ENCODE measurements at places on chromosomes 11 and 22.

DNA sequence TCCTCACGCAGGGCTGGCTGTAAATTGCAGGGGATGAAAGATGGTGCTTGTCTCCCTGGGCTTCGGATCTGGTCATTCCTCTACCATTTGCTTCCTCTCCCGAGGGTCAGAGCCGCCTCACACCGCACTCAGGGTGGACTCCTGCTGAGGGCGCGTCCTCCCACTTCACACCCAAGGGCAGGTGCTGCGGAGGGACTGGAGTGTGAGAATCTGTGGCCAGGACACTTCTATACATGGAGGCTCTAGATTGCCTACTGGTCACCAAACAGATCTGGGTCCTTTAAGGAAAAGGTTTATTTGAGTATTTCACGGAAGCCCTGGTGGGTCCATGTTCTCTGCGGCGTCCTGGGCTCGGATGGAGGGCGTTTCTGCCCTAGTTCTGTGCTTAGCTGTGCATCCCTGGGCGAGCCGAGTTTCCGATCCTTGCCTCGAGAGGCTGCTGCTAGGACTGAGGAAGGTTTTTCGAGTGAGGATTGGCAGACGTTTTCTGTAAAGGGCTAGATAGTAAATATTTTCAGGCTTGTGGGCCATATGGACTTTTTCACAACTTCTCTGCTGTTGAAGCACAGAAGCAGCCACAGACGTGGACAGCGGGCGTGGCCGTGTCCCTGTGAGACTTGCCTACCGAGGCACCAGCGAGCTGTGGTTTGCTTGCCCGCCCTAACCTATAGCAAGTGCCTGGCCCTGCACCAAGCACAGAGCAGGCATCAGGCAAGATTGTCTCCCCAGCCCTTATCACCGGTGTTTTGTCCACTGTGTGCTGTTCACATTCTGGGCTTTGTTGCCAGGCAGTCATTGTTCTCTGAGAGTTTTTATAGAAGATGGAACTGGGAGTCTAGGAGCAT is 279.0 kb downstream of the TBC1D22A start:
- DNase-seq, result no peak

DNA sequence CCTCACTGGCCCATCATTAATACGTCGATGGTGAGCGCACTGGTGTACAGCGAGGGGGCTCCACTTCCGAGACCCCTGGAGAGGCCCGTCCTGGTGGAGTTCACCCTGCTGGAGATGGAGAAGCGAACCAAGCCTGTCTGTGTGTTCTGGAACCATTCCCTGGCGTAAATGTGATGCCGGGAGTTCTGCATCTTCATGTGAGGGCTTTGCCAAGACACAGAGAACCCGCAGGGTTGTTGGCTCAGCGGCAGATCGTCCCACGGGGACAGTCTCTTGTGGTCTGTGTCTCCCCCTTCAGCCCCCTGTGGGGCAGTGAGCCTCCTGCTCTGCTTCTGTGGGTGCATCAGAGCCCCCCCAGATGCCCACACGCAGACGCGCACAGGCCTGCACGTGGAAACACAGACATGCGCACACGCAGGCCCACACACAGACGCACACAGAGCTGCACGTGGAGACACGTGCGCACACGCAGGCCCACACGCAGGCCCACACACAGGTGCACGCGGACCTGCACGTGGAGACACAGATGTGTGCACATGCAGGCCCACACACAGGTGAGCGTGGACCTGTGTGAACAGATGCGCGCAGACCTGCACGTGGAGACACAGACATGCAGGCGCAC is 55.8 kb upstream of the PRODH start:
- no peak for DNase-seq

GRCh38 chr22:50605002-50605612 is 4.5 kb downstream of the MAPK8IP2 start:
- no peak for DNase-seq

DNA sequence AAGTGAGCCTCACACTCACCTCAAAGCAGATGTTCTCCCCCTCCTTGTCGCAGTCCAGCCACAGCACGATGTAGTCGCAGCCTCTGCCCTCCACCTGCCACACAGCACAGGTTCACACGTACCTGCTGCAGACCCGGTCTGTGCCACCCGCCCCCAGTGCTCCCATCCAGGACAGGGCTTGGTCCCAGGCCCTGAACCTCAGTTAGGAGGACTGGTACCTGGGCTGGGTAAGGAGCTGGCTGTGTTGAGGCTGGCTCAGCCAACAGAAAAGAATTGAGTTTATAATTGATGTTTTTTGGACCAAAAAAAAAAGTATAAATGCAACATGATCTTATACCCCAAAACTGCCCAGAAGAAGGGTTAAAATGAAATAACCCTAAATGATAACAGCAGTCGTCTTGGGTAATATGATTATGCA is 10.7 kb downstream of the TOP3B start:
- no peak for DNase-seq

DNA sequence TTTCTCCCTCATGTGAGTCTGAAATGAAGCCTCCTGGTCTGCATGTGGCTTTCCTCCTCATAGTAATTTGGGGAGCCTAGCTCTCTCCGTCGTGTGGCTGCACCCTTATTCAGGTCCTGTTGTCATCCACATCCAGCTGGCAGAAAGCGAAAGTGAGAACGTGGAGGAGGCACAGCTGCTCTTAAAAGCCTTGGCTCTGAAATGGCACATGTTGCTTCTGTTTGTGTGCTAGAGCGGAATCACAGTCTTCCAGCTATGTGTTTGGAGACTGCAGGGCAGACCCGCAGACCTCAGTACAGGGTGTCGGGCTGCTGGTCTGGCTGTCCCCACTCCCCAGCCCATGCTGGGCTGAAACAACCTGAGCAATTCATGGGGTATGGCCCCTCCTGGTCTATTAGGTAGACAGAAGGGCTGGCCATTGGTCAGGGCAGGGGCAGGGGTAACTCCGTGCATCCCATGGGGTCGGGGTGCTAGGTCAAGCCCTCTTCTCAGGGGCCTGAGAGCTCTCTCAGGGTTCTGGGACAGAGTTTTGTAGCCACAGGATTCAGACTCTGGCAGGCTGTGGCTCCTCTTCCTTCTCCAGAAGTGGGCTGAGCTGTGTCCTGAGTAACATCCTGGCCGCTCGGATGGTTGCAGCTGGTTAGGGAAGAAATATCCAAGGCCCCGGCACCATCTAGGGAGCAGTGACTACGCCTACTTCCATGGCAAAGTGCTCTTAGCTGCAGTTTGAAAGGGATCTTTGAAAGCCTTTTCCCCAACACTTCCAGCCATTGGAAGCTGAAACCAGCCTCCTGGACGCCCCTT is 50.6 kb downstream of the C11orf96 start:
- DNase-seq, result no peak

- DNase-seq, result no peak
These were observed 301 bp upstream of the ADM2 start for GRCh38 chr22:50481045-50481439.

GRCh38 chr11:12417691-12418611 is 40.6 kb downstream of the PARVA start:
- no peak for DNase-seq
